ENCODE measurements at places on chromosomes 1 and 21.

GRCh38 chr1:226327761-226328162, 18.8 kb upstream of the LIN9 start:
- DNase-seq, result no peak

GRCh38 chr1:228393268-228393701, 13.3 kb downstream of the TRIM11 start:
- DNase-seq, result no peak

DNA sequence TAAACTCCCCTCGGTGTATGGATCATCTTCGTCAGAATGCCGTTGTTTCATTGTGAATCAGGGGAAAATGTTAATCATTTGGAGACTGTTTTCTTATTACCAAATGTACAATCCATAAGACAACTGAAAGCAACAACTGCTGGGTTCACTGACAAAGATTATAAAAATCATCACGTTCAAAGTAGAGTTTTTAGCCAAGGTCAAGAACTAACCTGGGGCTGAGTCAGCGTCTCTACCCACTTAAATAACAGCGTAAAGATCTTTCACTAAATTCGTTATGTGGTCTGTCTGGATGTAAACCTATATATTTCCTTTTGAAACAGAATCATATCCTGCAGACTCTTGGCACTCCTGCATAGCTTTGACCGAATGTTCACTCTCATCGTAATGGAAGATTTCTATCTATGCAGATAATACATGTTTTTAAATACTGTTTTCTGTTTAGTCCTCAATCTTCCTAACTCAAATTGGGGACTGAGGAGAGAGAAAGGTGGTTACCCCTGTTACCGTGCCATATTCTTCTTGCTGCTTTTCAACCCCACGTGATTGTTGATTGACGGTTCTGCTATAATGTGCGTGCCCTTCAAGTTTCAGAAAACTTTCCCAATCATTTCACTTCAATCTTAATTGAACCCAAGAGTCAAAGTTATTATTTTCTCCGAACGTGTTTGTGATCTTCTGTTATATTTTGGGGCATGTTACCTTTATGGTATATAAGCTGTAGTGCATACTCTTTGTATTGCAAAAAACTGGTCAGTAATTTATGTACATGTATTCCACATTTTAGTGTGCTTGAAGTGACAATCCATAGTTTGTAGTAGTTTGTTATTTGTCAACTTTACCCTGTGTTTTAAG, 15.6 kb upstream of the NCMAP start:
- DNase-seq, result no peak

DNA sequence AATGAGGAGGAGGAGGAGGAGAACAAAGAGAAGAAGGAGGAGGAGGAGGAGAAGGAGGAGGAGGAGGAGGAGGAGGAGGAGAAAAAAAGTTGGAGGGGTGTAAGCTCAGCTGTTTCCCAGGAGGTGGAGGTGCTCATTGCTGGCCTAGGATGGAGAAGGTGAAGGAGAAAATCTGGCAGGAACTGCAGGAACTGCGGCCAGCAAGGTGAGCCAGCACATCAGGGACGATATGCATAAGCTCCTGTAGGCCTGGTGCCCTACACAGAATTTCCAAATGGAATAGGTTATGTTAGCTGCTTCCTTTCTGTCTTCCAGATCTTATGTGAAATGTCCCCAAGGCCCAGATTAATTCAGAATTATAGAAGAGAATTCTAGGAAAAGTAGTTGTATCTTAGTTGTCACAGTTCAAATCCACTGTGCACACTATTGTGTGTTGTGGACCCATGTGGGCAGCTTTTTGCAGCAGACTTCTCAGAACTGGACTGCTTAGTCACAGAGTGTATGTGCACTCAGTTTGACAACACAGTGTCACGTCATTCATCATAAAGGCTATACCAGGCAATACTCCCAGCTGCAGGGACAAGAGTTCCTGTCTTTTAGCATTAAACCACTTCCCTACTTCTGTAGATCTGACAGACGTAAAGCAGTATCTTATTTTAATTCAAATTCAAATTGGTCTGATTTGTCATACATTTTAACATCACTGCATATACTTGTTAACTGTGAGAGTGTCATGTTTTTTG, 303.7 kb downstream of the HLX start:
- DNase-seq, result no peak

All from HEK293T (cell line).